ENCODE measurements at places on chromosomes 2 and 18.

DNA sequence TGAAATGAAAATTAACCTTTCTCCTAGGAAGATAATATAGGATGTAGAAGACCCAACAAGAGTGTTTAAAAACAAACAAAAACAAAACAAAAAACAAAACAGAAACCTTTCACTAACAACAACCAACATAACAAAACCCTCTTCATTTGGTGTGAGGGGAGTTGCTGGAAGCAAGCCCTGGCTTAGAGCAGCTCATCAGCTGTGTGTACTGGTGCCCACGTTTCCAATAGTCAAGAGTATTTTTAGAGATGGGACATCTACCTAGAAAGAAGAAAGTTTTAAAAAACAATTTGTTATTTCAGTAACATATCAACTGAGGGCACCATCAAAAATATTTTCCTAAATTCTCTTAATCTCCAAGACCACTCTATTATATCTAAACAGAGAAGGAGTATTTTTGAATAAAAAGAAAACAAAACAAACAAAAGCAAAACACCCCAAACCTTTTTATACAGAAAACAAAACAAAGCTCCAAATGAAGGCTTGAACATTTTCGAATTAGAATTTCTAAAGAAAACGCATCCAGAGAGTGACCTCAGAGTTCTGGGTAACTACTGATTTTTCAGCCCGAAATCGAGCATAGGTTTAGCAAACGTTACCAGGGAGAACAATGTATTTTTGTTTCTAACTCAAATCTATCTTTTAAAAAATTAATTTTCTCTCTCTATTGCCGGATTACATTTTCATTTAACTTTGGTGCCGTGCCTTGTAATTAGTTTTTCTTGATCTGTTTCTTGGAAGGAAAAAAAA, 134.6 kb downstream of the INSIG2 start:
- DNase-seq: no peak

DNA sequence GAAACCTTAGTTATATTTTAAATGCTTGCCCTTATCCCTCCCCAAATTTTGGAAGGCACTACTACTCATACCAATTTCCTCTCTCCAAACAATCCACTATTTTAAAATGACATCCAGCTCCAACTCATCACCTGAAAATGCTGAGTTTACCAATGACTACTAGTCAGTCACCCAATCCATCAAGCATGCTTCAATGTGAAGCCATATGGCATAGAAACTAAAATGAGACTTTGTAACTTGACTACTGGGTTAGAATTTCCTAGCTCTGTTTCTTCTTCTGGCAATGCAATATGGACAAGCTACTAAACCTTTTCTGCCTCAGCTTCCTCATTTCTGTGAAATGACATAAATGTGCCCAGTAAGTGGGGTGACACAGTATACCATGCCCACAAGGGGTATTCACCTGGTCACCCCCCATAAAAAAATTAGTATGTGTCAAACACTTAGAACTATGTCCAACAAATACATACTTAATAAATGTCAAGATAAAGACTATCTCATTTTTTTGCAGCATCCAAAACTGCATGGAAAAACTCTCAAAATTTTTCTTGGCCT, 10.0 kb upstream of the STPG4 start:
- DNase-seq: no peak

DNA sequence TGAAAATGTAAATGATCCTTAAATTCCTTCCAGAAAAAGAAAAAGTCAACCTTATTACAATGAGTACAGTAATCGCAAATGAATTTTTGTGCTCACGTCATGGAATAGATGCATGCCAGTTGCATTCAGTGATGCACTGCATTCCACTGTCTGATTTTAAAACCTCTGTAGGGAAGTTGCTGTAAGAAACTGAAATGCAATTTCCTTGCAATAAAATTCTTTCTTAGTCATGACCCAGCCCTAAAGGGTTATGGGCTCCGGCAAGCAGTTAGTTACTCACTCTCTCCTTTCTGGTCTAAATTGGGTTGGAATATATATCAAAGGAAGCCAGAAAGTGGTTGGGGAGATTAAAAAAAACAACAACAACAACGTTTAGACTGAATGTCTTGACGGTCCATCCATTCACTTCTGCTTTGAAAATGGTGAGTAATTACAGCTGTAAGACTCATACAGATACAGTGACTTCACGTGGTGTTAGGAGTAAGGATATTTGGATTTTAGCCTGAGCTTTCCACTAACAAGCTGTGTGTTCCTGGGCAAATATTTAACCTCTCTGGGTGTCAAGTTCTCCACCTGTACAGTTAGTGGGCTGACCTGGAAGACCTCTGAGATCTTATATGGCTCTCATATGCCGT, 8.6 kb upstream of the RND3 start:
- peak; percentile 95 for DNase-seq

- DNase-seq: peak; percentile 6
These were observed 715 bp upstream of the CFAP36 start for GRCh38 chr2:55518841-55519165.

DNA sequence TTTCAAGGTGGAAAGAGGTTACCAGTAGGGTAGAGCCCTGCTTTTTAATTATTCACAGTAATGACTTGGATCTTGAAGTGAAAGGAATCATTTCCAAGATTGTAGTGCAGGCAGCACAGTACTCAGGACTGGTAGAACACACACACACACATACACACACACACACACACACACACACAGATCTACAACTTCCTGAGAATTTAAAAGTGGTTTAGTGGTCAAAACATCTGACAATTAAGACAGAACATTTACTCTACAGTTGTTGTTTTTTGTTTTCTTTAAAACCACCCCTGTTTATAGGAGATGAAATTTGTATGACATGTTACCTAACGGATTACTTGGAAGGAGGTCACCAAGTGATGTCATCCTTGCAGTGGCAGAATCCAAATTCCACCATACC, 146.7 kb upstream of the VRK2 start:
- DNase-seq: no peak

GRCh38 chr2:30231996-30232800, 864 bp downstream of the LBH start:
- no peak for DNase-seq

DNA sequence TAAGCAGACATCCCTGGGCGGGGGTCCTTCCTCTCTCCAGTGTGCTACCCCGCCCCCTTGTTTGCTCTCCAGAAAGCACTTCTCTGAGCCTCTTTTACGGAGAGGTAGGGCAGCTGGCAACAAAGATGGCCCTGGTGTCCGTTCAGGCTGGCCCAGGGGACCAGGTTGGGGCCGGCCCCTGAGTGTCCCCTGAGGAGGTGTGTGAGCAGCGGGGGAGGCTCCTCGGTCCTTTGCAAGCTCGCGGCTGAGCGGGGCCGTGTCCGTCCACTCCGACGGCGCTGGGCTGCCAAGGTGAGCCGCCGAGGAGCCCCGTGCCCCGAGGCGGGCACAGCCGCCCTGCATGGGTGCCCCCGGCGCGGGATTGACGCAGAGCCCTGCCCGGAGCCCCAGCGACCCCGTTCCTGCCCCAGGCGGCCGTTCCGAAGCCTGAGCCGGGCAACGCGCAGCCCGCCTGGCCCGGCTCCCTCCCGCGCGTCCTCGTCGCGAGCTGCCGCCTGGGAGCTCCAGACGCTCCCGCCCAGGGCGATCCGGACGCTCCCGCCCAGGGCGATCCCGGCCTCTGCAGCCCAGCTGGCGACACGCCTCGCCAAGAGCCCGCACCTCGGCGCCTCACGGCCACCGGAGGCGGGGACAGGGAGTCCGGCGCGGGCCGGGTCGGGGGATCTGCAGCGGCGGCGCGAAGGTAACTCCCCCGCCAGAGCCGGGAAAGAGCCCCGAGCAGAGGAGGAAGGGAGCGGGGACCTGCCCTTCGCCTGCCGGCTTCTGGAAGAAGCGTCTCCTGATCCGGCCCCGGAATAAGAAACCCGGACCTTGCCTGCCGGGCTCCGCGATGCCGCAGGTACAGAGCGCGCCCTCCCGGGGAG, at the start of gene PROKR1:
Gene PROKR1 (plus strand): TSS at position 569 of the 863 bp plus-strand sequence. CDS start 2,243 bp downstream, outside the sequence.
- peak; percentile 17 for DNase-seq

- peak; percentile 90 for DNase-seq
These were observed 116.6 kb downstream of the SRBD1 start for GRCh38 chr2:45494275-45494977.

- DNase-seq: peak; percentile 64
These were observed 76.7 kb downstream of the MERTK start for GRCh38 chr2:111975053-111975552.

- no peak for DNase-seq
These were observed 58.0 kb upstream of the EDAR start for GRCh38 chr2:109046925-109047508.

- DNase-seq: peak; percentile 10
These were observed 713.1 kb downstream of the CBLN2 start for GRCh38 chr18:71831039-71831438.

DNA sequence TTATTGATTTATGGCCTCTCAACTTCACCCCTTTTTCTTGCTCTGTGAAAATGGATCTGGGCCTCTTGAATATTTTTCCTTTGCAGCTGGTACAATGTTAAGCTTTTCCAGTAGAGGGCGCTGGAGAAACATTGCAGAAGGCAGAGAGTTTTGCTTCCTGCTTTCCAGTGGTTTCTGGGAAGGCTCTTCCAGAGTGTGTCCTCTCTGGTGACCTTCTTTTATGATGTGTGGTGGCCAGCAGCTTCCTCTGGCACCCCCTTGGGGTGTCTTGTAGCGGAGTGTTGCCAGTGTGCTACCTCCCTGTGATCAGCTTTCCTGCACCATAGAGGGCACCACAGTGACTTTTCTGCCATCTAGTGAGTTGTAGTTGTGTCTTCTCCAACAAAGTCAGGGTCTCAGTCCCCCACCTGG, 25.4 kb upstream of the MGAT5 start:
- DNase-seq: no peak

DNA sequence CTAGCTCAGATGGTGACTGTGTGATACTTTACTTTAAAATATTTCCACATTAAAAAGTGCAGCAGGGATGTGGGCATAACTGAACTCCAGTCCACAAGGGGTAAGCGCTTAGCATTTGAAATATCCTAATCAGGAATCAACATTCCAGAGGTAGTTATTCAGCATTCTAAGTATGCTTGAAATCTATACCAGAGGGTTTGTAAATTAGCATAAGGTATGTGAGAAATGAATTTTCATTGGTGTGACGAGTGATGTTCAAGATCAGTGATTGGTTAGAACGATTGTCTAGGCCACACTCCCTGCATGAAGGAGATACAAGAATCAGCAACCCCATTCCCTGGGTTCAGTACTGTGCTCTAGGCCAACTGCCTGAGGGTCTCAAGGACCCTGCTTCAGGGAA, 42.6 kb downstream of the MAPK4 start:
- DNase-seq: no peak

GRCh38 chr2:86370579-86370978, 33.2 kb upstream of the REEP1 start:
- no peak for DNase-seq

GRCh38 chr2:108417254-108417653, 31.8 kb upstream of the GCC2 start:
- DNase-seq: no peak

- no peak for DNase-seq
These were observed 153.1 kb upstream of the LMAN1 start for GRCh38 chr18:59512025-59512755.
